ENCODE measurements at places on chromosomes 7 and 10.

DNA sequence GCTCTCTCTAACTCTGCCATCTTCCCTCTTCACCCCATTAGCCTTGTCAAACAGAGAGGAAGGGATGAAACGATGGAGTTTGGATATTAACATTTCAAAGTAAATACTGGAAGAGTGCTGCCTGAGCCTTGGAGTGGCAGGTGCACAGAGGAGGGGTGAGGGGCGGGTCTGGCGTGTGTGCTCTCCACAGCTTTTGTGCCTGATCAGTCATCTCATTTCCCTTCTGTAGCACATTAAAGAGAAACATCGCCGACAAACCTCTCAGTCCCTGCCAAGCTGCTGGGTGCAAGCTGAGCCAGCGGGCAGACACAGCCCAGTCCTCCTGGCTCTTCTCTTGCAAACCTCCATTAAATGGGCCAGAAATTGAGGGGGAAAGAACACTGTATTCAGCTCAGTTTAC lies 76.2 kb downstream of the SLIT1 start:
- no peak for DNase-seq

DNA sequence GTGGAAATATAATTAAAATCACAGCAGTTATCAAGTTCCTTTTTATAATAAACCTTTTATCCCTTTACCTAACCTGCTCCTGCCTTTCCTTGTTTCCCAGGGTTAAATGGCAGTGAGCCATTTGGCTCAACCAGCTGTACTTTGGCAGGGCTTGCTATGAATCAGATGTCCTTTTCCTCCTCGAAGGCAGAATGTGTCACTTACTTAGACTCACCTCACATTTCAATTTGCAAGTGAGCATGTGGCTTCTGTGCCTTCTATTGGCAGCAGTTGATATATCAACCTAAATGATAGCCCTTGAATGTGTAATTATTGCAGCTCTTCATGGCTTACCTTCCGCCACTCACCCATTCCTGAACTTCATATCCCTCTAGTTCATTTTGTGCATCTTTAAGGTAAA lies 301.7 kb downstream of the CSTF2T start:
- DNase-seq, result no peak

DNA sequence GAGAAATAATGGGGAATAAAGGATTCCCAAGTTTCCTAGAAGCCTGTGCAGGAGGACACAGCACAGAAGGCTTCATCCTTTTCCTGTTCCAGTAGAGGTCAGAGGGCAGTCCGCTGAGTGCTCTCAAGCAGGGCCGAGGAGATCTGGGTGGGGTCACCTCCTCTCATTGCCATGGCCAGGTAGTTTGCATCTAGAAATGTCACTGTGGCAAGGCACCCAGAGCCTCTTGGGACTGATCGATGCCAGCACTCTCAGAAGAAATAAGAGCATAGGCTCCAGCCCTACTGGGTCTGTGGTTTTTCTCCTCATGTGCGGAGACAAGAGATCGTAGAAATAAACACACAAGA lies 7.9 kb downstream of the NUB1 start:
- DNase-seq, result no peak

GRCh38 chr10:89022734-89023133 lies 32.1 kb downstream of the FAS start:
- no peak for DNase-seq

DNA sequence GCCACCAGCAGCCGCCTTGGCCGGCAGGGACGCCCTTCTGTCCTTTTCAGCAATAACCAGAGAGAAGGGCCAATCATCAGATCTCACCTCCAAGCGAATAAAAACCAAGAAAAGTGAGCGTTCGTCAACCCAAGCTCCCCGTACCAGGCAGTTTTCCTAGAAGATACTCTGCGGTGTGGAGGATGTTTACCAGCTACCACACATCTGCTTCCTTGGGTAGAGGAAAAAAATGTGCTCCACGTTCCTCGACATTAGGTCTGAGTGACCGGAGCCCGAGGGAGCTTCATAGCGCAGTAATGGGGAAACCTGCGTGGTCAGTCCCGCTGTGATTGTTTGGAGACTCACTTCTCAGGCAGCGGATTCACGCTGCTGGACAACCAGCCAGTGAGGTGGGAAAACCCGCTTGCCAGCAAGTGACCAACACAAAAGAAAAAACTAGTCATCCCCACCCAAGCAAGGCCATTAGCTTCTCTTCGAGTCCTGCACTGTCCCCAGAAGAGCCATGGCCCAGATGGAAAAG lies 73.0 kb downstream of the ZRANB1 start:
- DNase-seq, result no peak

- no peak for DNase-seq
Observed at GRCh38 chr7:113783403-113783802, 135.4 kb downstream of the PPP1R3A start.

- no peak for DNase-seq
Observed at GRCh38 chr7:107972941-107973376, 30.0 kb downstream of the LAMB1 start.

DNA sequence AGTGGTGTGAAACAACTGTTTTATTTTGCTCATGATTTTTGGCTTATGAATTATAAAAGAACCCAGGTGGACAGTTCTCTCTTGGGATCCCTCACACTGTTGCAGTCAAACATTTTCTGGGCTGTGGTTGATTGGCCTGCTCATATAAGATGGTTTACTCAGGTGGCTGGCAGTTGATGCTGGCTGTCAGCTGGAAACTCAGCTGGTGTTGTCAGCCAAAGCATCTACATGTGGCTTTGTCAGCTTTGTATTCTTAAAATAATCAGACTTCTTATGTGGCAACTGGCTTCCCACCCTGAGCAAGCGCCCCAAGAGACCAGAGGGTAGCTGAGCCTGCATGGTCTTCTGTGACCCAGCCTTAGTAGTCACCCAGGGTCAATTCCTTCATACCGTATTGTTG lies 534.7 kb downstream of the NRG3 start:
- DNase-seq, result no peak

DNA sequence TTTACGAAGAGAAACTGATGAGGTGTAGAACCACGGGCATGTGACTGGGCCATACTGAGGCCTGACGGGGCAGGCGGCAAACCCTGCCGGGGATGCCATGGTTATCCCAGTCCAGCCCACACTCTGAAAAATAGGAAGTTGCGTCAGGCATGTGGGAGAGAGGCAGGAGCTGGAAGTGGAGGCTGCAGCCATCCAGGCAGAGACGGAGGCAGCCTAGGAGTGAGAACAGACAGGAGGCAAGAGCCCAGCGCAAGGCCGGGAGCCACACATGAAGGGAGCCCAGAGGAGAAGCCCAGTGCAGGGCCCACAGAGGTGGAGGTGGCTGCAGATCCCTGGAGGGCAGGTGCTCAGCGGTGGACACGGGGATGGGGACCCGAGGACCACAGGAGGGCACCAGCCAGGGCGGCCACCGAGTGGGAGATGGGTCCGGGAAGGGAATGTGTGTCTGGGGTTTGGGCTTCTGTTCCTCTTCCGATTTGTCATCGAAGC lies 175.2 kb upstream of the PPP2R2D start:
- no peak for DNase-seq

DNA sequence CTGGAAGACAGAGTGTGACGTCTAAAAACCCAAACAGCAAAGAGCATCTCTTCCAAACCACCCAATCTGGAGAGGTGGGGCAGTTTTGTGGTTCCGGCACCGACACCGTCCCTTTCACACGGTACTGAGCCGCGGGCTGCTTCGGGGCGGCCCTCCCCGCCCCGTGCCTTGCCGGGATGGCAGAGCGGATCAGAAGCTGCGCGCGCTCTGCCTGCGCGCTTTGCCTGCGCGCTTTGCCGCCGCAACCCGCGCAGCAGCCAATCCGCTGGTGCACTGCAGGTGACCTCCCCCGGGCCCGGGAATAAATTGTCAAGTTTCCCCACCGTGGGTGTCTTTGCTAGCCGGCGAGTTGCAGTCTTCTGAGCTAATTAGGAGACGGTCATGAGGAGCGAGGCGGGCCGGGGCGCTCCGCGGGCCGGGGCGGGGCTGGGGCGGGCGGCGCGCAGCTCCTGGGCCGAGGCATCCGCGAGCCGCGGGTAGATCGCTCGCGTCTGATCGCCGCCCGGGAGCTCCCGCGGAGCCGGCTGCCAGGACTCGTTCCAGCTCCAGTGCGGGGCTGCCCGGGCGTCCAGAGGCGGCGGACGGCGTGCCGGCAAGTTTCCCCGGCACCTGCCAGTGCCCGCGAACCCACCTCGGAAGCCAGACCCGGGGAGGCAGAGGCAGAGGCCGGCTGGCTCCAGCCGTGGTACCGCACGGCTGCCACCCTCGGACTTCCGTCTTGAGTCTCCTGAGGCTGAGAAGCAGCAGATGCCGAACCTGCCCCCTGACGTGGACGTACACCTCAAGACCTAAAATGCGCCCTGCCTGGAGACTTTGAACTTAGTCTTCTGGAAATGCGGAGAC lies 536.0 kb upstream of the GALNT17 start:
- DNase-seq, result no peak

- no peak for DNase-seq
Observed at GRCh38 chr7:66255534-66256100, 50.5 kb downstream of the TPST1 start.

- DNase-seq, result no peak
Observed at GRCh38 chr10:95451568-95452524, 109.3 kb downstream of the SORBS1 start.

DNA sequence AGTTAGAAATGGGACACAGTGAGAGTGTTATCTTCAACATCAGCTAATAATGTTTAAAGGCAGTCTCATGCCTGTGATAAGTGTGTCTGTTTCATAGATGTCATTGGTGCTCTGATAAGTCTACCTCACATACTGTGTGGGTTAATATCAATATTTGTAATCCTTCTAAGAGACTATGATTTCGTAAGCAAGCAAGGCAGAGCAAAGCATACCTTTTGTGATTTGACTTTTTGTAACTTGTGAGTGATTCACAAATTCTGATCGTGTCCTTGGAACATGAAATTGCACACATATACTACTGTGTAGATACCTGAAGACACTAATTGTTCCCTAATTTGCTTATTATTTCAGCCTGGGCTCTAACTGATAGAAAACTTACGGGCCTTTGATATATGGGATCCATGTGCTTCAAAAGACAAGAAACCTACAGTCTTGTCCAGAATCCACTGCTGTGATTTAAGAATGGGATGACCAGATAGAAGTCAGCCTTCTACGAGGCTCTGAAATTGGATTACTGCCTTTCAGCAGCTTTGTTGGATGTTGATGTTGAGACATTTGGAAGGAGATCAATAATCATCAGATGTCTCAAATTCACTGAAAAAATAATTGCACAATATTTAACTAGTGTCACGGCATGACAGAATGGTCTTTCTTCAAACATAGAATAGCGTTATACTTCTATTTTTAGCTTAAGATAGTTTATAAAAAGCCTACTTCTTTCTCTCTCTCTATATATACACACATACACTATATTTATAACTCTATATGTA lies 63.2 kb upstream of the KLF6 start:
- no peak for DNase-seq

- DNase-seq, result no peak
Observed at GRCh38 chr10:19993714-19994315, 177.6 kb downstream of the PLXDC2 start.

GRCh38 chr7:36153571-36154097 lies 580 bp downstream of the EEPD1 start:
- no peak for DNase-seq

DNA sequence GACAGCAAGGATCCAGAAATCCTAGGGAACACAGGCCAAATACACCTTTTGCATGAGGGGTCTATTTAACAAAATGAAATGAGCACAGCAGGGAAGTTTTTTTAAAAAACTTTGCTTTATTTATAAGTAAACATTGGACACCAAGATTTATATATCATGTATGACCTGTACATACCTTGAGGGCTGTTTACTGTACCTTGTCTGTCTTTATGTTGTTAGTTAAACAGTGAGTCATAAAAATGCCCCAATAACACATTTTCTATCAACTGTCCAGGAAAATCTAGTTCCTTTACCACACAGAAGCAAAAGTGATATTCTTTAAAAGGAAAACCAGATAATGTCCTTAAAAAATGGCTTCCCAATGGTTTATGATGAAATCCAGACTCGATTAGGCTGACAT lies 45.1 kb upstream of the AGR3 start:
- no peak for DNase-seq

GRCh38 chr7:142750321-142750938 lies 1.2 kb downstream of the PRSS1 start:
- no peak for DNase-seq

GRCh38 chr7:99409192-99409572 lies 413 bp downstream of the BUD31 start:
- no peak for DNase-seq

DNA sequence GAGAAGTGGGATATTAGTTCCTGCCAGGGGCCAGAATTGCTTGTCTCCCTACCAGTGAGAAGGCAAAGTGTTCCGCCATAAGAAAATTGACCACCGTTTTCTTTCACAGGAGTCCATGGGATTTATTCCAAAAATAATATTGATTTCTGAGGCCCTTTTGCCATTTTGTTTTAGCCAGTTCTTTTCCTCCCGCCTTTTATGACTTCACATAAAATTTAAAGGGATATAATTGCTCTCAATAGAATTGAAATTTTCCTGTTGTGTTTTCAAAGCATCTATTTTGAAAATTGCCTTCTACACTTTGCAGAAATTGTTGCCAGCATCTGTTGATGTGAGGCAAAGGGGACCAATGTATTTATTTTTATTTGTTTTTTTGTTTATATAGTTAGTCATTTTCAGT lies 53.6 kb downstream of the PLCE1 start:
- DNase-seq, result no peak

GRCh38 chr10:69855346-69856111 lies 53.8 kb downstream of the COL13A1 start:
- no peak for DNase-seq

- DNase-seq, result no peak
Observed at GRCh38 chr7:7923818-7924217, 44.8 kb upstream of the GLCCI1 start.
